ENCODE measurements at places on chromosomes 1 and 21. TPM values are rescaled to one million over a fixed set of nuclear protein-coding genes. Genes with fewer than 3 reads are reported as not detected.

DNA sequence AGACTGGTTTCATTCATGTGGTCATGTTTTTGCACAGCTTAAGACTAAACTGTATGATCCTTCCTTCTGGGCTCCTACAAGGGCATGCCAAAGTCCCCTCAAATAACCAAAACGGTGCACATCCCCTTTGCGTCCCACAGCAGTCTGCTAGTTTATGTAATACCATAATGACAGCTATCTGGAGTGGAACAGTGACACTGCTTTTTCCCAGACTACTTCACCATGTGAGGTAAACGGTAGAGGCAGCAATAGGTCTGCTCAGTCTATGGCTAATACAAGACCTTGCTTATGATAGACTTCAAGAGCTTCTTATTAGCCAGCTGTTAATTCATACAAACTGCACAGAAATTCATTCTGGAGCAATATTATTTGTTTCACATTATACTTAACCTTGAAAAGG is 395.5 kb downstream of the SMYD3 start:
- no peak for DNase-seq

DNA sequence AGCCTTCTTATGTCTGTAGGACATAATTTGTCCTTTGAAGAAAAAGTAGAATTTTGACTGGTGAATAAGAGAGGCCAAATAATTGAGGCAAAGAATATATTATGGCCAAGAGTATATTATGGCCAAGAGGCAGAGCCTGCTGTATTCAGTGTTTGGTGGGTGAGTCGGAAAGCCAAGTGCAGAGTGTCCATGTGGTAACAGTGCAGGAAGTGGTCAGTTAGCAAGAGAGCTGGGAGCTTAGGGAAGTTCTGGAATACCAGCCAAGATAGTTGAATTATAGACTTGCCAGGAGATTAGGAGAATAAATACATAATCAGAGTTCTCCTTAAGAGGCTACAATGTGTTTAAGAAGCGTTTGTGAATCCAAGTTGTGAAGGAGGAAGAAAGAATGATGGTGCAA is 131.5 kb upstream of the LMO4 start:
- no peak for DNase-seq

DNA sequence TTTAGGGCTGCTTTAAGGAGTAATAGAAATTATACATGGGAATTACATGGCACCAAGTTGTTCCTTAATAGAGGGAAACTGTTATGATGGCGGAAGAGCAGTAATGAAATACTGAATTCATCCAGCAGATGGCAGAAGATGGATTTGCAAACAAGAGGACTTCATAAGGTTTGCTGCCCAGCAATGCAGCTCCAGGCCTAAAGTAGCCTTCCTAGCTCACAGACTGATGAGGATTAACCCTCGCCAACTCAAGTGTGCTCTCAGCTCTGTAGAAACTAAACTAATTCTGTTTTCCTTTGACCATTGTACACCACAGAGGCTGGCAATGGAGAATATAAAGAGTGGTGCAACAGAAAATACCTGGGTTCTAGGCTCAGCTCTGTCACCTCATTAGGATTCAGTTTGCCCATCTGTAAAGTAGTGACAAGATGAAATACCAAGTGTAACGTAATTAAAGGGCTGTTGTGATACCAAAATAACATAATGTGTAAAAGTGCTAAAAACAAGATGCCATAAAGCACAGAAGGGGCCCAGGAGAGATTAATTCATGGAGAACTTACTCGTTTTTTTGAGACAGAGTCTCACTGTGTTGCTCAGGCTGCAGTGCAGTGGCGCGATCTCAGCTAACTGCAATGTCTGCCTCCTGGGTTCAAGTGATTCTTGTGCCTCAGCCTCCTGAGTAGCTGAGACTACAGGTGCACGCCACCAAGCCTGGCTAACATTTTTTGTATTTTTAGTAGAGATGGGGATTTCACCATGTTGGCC is 102.4 kb upstream of the SERBP1 start:
- DNase-seq = no peak

GRCh38 chr1:63074321-63074720 is 248.0 kb upstream of the FOXD3 start:
- DNase-seq = no peak

The EIF4G3 gene
- 71.7 TPM for total RNA-seq

The OR6N1 gene
- total RNA-seq = not detected

The OR2C3 gene
- 0.03 TPM for total RNA-seq
